ENCODE measurements at places on chromosomes 2 and 18.

GRCh38 chr2:187959821-187960220 is 331.9 kb upstream of the GULP1 start:
- DNase-seq = no peak

- DNase-seq = no peak
Observed at GRCh38 chr18:58502628-58503027, 126.3 kb downstream of the ALPK2 start.

GRCh38 chr2:31260870-31261269 is 26.9 kb downstream of the EHD3 start:
- DNase-seq = no peak

GRCh38 chr2:34907812-34908211 is 1308.7 kb upstream of the FAM98A start:
- DNase-seq = no peak

DNA sequence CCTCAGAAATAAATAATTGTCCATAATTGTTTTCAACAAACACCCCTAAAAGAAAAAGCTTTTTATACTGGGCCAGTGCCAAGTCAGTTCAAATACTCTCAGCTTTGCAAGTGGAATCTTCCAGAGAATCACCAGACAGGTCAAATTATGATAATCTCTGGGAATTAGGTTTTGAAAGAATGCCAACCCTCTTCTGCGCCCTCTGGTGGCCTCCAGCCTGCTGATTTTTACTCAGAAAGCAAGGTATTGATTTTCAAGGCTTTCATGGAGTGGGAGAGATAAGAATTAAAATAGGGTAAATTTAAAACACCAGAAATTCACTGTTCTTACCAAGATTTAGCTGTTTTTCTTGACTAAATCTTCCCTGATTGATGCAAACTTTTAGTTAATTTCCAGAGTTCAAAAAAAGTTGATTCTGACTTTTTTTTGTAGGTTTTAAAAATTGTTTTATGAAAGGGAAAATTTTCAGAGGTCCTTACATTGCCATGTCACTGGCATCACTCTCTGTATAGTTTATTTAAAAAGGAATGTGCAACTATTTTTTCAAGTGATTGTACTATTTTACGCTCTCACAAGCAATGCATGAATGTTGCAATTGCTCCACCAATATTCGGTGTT is 282.9 kb upstream of the TNP1 start:
- DNase-seq = no peak

- no peak for DNase-seq
Observed at GRCh38 chr2:39408351-39409136, 28.5 kb downstream of the MAP4K3 start.

GRCh38 chr2:75495862-75496261 is 64.9 kb downstream of the EVA1A start:
- no peak for DNase-seq

- DNase-seq = no peak
Observed at GRCh38 chr2:38148501-38148900, 72.5 kb upstream of the CYP1B1 start.

DNA sequence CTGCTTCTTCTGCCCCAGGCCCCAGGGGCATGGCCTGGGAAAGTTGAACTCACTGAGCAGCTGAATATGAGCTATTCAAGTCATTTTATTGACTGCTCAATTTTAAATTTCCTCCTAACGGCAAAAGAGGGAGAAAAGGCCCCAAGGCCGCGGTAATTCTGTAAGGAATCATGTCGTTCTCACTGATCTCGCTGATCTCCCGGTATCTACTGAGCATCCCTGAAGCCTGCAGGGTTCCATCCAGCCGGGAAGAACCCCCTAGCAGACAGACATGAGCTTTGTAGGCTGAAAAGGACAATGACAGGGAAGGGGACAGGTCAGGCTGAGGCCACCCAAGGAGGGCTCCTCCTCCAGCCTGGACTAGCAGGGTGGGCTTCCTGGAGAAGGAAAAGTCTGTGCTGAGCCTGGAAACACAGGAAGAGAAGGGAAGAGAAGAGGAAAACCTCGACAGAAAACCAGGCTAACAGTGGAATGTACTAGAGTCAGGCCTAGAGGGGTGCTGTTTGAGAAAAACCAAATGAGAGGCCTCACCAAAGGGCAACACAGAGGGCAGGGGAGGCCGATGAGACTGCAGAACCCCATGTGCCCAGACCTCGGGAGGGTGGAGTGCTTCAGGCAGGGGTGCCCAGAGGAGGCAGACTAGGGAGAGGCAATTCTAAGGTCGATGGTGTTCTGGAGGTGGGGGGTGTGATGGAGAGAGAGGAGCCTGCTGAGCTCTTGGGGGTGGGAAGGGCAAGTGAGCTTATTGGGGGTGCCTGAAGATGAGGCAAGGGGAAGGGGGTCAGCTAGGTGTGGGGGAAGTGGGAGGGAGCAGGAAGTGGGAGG is 2.9 kb upstream of the NPPC start:
- DNase-seq = no peak

DNA sequence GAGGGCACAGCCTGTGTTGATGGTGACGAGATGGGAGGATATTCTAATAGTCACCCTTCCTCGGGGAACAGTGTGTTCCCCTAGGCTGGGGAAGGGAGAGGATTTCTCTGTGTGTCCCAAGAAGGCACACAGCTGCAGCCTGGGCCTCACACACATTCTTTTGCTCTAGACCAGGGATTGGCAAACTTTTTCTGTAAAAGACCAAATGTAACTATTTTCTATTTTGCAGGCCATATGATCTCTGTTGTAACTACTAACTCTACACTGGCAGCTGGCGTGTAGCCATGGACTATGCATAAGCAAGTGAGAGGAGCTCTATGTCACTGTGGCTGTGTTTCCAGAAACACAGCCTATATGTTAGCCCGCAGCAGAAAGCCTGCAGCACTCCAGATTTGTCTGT is 65.8 kb downstream of the ARHGAP28 start:
- no peak for DNase-seq

- DNase-seq = no peak
Observed at GRCh38 chr2:56376699-56377665, 193.2 kb downstream of the CCDC85A start.

DNA sequence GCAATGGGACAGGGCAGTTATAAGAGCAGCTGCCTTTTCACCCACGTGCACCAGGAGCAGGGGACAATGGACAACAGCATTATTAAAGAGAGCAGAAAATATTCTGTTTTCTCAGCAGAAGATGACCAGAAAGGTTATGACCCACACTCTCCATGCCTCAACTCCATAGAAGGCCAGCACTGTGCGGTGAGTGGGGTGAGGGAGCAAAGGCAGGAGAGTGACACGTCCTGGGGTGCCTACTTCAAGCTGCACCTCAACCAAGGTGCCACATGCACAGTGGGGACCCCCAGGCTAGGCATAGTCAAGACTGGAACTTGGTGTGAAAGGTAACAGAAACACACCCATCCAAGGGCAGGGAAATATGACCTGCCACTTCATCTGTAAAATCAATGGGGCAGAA is 50.4 kb downstream of the POLR1A start:
- no peak for DNase-seq

DNA sequence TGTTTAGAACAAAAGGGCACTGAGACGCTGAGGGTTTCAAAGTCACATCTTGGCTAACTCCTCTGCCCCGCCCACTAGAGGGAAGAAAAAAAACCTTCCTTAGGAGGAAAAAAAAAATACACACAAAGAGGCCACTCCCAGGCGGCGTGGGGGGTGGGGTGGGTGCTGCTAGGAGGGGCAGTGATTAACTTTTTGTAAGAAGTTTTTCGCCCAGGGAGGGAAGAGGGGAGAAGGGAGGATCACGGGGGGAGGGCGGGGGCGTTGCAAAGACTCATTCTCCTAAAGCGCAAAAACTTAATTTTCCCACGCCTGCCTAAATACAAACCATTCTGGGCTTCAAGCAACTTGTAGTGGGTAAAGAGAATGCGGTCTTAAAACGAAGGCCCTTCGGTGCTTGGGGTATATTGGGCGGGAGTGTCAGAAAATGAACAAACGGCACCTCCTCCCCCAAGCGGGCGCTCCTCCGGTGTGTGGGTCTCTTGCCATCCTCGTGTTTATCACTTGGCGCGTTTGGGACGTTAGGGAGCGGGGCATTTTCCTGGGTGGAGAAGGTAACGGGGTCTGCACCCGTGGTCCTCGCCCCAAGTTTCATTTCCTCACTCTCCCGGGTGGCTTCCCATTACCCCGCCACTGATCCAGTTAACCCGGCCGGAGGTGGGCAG is 1.7 kb downstream of the CXCR4 start:
- DNase-seq = no peak

GRCh38 chr2:150027164-150027563 is 439.6 kb upstream of the MMADHC start:
- DNase-seq = no peak

DNA sequence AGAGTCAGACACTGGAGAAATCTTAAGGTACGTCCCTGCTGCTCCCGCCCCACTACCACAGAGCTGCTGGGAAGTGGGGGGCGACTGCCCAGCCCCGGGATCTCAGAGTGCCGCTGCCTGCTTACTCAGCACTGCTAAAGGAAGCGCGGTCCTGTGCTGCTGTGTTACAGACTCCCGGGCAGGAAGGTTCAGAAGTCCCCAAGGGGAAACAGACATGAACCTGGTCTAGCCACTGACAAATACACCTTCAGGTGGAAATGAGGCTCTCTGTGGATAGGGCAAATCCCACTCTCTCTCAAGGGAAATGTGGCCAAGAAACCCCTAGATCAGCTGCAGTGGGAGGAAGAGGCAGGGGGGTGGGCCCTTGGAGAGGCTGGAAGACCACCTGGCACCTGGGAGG is 13.7 kb downstream of the MTERF4 start:
- DNase-seq = no peak

DNA sequence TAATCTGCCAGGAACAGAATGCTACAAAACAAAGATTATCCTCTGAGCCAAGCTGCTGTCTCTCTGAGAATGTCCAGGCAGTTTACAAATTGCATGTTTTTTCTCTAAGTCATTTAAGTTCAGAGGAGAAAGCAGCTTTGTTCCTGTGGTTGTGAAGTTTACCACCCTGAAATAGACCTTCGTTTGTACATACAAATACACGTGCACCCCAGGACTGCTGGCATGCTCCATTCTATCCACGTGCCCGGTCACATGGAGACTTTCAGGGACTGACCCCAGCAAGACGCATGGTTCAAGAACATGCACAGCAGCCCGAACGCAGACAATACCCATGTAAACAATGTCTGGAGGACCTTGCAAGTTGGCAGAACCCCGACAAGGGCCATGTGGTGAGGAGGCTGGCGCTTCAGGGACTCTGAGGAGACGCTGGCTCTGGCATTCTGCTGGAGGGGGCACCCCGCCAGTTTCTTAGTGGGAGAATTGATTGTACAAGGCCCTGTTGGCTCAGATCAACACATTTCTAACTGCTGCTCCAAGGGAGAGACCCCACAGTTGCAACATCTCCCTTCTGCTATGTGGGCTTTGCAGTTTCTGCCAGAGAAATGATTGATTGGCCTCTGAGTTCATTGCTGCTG is 33.3 kb downstream of the FAM178B start:
- no peak for DNase-seq

DNA sequence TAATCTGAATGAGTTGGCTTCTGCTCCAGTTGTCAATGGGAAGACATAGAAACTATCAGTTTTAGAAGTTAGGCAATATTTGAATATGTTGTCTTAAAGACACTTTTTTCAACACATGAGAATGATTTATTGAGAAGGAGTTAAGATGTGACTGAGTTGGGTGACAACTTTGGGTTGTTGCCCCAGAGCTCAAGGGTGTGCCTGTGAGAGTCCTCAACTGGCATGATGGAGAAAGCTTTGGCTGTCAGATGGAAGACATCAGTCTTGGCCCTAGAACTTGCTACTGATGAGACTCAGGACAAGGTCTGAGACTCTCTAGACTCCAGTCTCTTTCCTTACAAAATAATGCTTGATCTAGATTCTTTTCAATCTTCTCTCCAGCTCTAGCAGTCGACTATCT is 69.0 kb upstream of the CTAGE1 start:
- no peak for DNase-seq

GRCh38 chr2:152402780-152403759 is 68.1 kb downstream of the FMNL2 start:
- DNase-seq = no peak

DNA sequence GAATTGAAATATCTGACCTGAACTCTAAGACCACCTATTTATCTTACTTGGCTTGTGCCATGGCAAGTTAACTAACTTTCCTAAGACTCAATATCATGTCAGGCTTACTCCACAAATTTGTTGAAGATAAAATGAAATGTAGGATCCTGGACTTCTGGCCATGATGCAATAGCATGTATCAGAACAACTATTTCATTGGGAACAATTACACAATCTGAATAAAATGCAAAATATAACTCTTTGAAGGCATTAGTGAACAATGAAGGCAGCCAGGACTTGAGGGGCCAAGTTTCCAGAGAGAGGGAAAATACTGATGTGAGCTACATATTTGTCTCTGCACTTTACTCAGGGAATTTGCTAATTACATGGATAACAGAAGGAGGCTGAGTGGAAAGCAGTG is 476.5 kb upstream of the ACVR2A start:
- no peak for DNase-seq

DNA sequence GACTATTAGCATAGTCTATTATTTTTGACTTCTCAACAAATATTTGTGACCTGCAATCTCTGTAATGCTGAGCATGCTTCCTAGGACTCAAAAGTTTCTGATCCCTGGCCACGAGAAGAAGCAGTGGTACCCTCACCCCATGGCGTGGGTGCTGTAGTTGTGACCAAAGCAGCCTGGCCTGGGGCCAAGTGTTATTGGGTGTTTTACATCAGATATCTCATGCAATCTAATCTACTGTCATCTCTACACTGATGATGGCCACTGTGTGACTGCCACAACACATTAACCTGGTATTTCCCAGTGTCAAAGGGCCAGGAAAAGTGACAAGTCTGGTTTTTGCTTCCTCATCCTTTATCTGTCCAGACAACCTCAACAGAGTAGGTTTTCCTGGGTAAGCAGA is 80.8 kb upstream of the WIPF1 start:
- no peak for DNase-seq

GRCh38 chr2:154368153-154368552 is 330.3 kb upstream of the KCNJ3 start:
- DNase-seq = no peak

GRCh38 chr2:222919841-222920526 is 59.1 kb downstream of the ACSL3 start:
- DNase-seq = no peak

GRCh38 chr18:30852980-30853379 is 189.6 kb downstream of the DSC3 start:
- DNase-seq = no peak

DNA sequence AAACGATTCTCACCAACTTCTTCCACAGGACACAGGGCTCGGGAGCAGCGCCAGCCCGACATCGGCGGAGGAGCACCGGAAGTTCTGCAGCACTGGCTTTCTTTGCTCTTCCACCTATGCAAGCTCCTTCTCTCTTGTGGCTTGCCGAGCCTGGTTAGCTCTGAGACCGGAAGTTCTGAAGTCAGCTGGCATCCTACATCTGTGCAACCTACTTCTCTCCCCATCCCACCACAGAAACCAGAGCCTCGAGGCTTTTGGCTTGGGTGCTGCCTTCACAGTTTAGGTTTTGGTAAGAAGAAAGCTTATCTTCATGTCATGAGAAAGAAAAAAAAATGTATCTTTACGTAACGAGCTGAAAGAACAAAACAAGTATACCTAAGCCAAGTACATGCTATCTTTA is 111.7 kb downstream of the ANKRD44 start:
- DNase-seq = no peak
